ENCODE measurements at places on chromosomes 1 and 21.

DNA sequence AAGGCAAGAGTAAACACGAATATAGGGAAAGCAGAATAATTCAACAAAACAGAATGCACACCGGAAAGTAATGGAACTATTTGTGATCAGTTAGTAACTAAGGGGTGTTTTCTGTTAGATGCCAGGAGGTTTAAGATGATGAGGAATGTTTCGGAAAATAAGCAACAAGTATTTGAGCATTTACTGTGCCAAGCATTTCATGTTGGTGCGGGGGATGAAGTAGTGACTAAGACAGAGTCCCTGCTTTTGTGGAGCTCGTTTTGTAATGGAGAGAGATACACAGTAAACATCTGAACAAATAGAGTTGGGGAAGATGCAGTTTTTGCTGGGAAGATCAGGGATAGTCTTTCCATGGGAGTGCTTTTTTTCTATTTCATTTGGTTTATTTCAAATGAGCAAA, 78.7 kb downstream of the DYRK1A start:
- peak; percentile 80 for DNase-seq

- DNase-seq = no peak
These were observed 133.6 kb upstream of the ATP1B1 start for GRCh38 chr1:168972887-168973286.

GRCh38 chr1:3197781-3198316, 128.8 kb downstream of the PRDM16 start:
- no peak for DNase-seq

- no peak for DNase-seq
These were observed 33.2 kb downstream of the POFUT2 start for GRCh38 chr21:45254460-45254930.

GRCh38 chr1:242605521-242605920, 81.0 kb upstream of the PLD5 start:
- DNase-seq = peak; percentile 19

GRCh38 chr1:82775406-82776000, 974.8 kb downstream of the ADGRL2 start:
- DNase-seq = peak; percentile 55
